ENCODE measurements at places on chromosomes 5 and 9. TPM values are rescaled to one million over a fixed set of nuclear protein-coding genes. Genes with fewer than 3 reads are reported as not detected.

- peaks cover 92% of the 10 kb centered on the region for H3K4me1 ChIP-seq
- no peaks in the 10 kb centered on the region for H3K27me3 ChIP-seq
- no peak overlapping the region for H3K27ac ChIP-seq
- DNase-seq = no peak
- no peaks in the 10 kb centered on the region for H3K36me3 ChIP-seq
- H3K4me3 ChIP-seq = no peak overlapping the region
These were observed 67.7 kb downstream of the ABCA1 start for GRCh38 chr9:104860263-104860662.

- H3K27me3 ChIP-seq = no peaks in the 10 kb centered on the region
- H3K36me3 ChIP-seq = no peaks in the 10 kb centered on the region
- H3K4me3 ChIP-seq = no peak overlapping the region
- DNase-seq = no peak
These were observed 1975.2 kb upstream of the C9orf72 start for GRCh38 chr9:29548436-29548835.

DNA sequence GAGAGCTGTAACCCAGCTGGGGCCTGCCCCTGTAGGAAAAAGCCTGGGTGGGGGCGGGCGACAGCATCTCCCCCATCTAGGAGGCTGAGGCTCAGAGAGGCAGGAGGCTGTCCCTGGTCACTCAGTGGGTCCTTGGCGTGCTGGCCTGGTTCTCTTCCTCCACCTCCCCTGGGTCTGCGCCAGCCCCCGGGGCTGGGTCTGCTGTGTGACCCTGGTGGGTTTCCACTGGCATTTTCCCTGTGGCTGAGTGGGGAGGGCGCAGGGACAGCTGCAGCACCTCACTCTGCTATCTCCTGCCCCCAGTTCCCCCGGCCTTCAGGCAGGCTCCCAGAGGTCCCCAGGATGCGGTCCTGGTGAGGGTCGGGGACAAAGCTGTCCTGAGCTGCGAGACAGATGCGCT, 59.5 kb upstream of the ASS1 start:
- DNase-seq = no peak
- H3K36me3 ChIP-seq = no peaks in the 10 kb centered on the region
- H3K27me3 ChIP-seq = no peaks in the 10 kb centered on the region
- no peak overlapping the region for H3K4me3 ChIP-seq
- H3K4me1 ChIP-seq = no peaks in the 10 kb centered on the region
- H3K27ac ChIP-seq = no peak overlapping the region

- no peaks in the 10 kb centered on the region for H3K27me3 ChIP-seq
- no peak overlapping the region for H3K4me3 ChIP-seq
- H3K4me1 ChIP-seq = peaks cover 50% of the 10 kb centered on the region
- H3K36me3 ChIP-seq = no peaks in the 10 kb centered on the region
- peak overlapping the region; percentile 31 for H3K27ac ChIP-seq
- no peak for DNase-seq
These were observed 2.0 kb upstream of the ANP32B start for GRCh38 chr9:97980918-97981845.

GRCh38 chr5:111942661-111943401, 185.8 kb upstream of the NREP start:
- H3K27me3 ChIP-seq = no peaks in the 10 kb centered on the region
- H3K4me3 ChIP-seq = no peak overlapping the region
- no peaks in the 10 kb centered on the region for H3K36me3 ChIP-seq

- no peak for DNase-seq
- no peaks in the 10 kb centered on the region for H3K27me3 ChIP-seq
- H3K4me1 ChIP-seq = peaks cover 16% of the 10 kb centered on the region
- no peaks in the 10 kb centered on the region for H3K36me3 ChIP-seq
These were observed 20.3 kb upstream of the RIC1 start for GRCh38 chr9:5608298-5609225.

- no peaks in the 10 kb centered on the region for H3K36me3 ChIP-seq
- no peak for DNase-seq
- no peak overlapping the region for H3K4me3 ChIP-seq
- H3K27me3 ChIP-seq = no peaks in the 10 kb centered on the region
These were observed 208.8 kb upstream of the IRX2 start for GRCh38 chr5:2960294-2960693.

DNA sequence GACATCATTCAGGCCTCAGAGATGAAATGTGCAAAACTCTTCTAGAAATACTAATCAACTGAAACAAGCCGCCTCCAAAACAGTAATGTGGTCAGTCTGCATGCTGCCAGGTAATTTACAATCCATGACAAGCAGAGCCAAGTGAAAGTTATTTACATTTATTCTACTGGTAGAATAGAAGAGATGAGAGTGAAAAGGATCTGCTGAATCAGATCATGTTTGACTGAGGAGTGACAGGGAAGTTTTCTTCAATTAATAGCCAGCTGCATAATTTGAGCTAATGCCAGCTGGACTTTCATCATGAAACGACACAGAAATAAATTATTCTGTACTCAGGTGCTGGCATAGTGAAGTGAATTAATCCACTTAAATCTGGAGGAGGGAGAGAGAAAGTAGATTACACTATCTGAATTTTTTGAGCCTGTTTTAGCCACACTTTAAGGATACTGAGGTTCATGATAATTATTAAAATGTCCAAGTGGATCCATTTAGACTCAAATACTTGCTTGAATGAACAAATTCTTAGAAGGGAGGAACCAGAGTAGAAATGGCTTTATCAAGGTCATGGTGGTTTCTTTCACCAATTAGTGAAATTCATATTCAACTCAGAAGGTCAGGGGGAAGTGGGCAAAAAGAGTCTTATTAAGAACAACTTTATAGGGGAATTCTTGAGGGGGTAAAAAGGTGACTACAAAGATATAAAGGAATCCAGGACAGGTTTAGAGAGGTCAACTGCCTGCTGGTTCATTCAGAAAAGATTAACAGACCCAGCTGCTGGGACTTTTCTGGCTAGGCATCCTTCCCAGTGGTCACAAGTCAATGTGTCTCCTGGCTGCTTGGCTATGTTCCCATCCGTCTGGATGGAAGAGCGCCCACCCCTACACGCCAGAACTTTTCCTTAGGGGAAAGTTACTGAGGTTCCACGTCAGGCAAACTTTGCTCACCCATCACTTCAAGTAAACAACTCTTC, 350.4 kb downstream of the PDE4D start:
- no peaks in the 10 kb centered on the region for H3K27me3 ChIP-seq
- peak overlapping the region; percentile 1 for H3K27ac ChIP-seq
- DNase-seq = no peak
- peaks cover 50% of the 10 kb centered on the region for H3K4me1 ChIP-seq
- H3K36me3 ChIP-seq = no peaks in the 10 kb centered on the region

- H3K36me3 ChIP-seq = no peaks in the 10 kb centered on the region
- DNase-seq = no peak
- H3K27me3 ChIP-seq = no peaks in the 10 kb centered on the region
- H3K4me1 ChIP-seq = peaks cover 58% of the 10 kb centered on the region
- no peak overlapping the region for H3K4me3 ChIP-seq
- peak overlapping the region; percentile 65 for H3K27ac ChIP-seq
These were observed 175.1 kb downstream of the PPP2R2B start for GRCh38 chr5:146703499-146703898.

- no peaks in the 10 kb centered on the region for H3K36me3 ChIP-seq
- peaks cover 30% of the 10 kb centered on the region for H3K4me1 ChIP-seq
- H3K27ac ChIP-seq = no peak overlapping the region
- H3K27me3 ChIP-seq = no peaks in the 10 kb centered on the region
- no peak overlapping the region for H3K4me3 ChIP-seq
These were observed 399.8 kb upstream of the PIK3R1 start for GRCh38 chr5:67815455-67816391.

DNA sequence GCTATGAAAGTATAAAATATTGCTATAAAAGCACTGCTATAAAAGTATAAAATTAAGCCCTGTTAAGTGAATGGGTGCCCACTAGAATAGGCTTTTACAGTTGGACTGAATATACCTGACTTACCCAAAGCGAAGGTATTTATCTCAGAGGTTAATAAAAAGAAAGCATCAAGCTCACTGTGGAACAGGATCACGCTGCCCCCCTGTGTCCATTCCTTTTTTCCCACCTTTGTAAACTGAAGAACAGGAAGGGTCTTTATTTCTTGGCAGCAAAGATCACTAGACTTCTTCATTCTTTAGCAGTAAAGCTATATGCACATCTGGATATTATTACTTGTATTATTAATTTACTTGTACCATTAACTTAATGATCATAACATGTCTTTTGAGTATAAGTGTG, 22.1 kb upstream of the PLPP6 start:
- H3K4me1 ChIP-seq = no peaks in the 10 kb centered on the region
- H3K27me3 ChIP-seq = no peaks in the 10 kb centered on the region
- no peak for DNase-seq
- H3K36me3 ChIP-seq = no peaks in the 10 kb centered on the region

GRCh38 chr5:13990896-13991295, 46.4 kb upstream of the DNAH5 start:
- no peak overlapping the region for H3K4me3 ChIP-seq
- no peaks in the 10 kb centered on the region for H3K36me3 ChIP-seq
- no peaks in the 10 kb centered on the region for H3K4me1 ChIP-seq
- no peaks in the 10 kb centered on the region for H3K27me3 ChIP-seq
- H3K27ac ChIP-seq = no peak overlapping the region

DNA sequence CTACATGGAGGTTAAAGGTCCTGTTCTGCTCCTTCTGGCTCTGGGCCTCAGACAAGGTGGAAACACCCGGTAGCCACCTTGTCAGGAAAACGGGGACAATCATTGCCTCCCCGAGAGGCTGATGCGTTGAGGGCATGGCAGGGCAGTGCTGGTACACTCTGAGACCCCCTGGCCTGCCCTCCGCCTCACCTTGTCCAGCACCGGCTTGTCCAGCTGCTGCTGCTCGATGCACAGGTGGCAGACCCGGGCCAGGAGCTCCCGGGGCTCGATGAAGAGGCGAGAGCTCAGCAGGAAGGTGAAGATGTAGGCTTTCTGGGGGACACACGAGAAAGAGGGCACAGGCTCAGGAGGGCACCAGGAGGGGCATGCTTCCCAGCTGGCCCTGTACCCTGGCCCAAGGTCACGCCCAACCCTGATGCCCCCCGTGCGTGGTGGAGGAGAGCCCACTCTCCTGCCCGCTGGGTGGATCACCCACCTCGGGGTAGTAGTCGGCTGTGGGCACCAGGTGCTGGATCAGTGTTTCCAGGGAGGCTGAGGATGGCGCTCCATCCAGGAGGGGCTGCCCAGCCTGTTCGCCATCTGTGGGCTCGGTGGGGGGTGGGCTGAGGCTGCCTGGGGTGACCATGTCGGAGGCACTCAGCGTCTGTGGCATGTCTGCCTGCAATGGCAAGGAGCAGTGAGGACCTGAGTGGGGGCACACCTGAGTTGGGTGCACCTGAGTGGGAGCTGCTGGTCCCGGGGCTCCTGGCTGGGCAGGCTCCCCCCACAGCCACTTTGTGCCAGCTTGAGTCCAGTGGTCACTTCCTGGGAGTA, 66.0 kb upstream of the RNF130 start:
- no peaks in the 10 kb centered on the region for H3K36me3 ChIP-seq
- no peak for DNase-seq
- no peak overlapping the region for H3K27ac ChIP-seq
- H3K27me3 ChIP-seq = no peaks in the 10 kb centered on the region
- H3K4me3 ChIP-seq = no peak overlapping the region

DNA sequence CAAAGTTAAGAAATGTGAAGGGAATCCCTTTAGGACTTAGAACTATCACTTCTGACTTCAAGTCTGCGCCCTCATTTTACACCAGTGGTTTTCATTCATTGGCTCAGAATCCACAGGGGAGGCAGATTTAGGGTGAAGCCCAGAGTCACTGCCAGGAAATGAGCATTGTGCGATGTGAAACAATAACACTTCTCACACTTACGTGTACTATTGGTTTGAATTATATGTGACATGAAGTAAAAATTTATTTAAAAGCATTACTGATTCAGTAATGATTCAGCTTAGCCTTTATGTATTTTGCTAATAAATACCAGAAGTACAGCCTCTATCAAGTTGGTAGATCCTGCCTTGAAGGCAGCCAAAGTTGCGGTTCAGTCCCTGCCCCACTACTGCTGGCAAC, 98.6 kb downstream of the PAM start:
- H3K36me3 ChIP-seq = no peaks in the 10 kb centered on the region
- H3K27ac ChIP-seq = no peak overlapping the region
- H3K4me3 ChIP-seq = no peak overlapping the region
- no peaks in the 10 kb centered on the region for H3K27me3 ChIP-seq
- H3K4me1 ChIP-seq = no peaks in the 10 kb centered on the region

- no peaks in the 10 kb centered on the region for H3K4me1 ChIP-seq
- no peak overlapping the region for H3K4me3 ChIP-seq
- no peaks in the 10 kb centered on the region for H3K36me3 ChIP-seq
- H3K27ac ChIP-seq = no peak overlapping the region
- H3K27me3 ChIP-seq = no peaks in the 10 kb centered on the region
These were observed 291.5 kb downstream of the ARRDC3 start for GRCh38 chr5:91091471-91092234.

DNA sequence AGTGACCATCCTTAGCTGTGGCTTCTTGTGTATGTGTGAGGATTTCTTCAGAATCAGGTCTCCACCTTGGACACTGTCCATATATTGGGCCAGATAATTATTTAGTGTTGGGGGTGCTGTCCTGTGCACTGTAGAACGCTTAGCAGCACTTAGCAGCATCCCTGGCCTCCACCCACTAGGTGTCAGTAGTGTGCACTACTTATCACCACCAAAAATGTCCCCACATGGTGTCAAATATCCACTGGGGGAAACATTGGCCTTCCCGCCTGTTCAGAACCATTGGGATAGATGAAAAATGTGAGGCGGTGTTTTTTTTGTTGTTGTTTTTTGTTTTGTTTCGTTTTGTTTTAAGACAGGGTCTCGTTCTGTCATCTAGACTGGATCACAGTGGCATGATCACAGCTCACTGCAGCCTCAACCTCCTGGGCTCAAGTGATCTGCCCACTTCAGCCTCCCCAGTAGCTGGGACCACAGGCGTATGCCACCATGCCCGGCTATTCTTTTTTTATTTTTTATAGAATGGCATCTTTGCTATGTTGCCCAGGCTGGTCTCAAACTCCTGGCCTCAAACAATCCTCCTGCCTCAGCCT, 67.7 kb downstream of the TENT4A start:
- H3K27ac ChIP-seq = no peak overlapping the region
- no peaks in the 10 kb centered on the region for H3K27me3 ChIP-seq
- no peak overlapping the region for H3K4me3 ChIP-seq
- DNase-seq = no peak
- H3K36me3 ChIP-seq = no peaks in the 10 kb centered on the region
- no peaks in the 10 kb centered on the region for H3K4me1 ChIP-seq

DNA sequence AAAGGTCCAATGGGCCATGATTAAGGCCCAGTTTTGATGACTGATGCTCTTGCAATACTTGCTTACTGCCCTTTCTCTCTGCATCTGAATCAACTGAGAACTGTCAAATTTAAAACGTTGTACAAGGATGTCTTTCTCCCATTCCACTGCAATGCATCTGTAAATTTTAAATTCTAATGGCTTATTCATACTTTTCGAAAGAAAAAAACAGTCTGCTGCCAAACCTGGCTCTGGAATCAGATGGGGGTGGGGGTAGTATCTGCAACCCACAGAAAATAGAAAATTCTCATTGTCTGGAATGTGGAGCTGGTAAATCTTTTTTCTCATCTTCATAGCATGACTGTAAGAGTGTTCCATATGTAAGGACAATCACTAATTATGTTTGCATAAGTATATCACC, 371.8 kb upstream of the RFX3 start:
- H3K27ac ChIP-seq = no peak overlapping the region
- no peaks in the 10 kb centered on the region for H3K27me3 ChIP-seq
- no peak for DNase-seq

Gene AMBP
- not detected for total RNA-seq

Gene SHISAL2B
- total RNA-seq = not detected

Gene ZNF883
- 1.9 TPM for total RNA-seq

All from esophagus squamous epithelium (tissue), 5 donors.